ENCODE measurements at places on chromosomes 7 and 10.

DNA sequence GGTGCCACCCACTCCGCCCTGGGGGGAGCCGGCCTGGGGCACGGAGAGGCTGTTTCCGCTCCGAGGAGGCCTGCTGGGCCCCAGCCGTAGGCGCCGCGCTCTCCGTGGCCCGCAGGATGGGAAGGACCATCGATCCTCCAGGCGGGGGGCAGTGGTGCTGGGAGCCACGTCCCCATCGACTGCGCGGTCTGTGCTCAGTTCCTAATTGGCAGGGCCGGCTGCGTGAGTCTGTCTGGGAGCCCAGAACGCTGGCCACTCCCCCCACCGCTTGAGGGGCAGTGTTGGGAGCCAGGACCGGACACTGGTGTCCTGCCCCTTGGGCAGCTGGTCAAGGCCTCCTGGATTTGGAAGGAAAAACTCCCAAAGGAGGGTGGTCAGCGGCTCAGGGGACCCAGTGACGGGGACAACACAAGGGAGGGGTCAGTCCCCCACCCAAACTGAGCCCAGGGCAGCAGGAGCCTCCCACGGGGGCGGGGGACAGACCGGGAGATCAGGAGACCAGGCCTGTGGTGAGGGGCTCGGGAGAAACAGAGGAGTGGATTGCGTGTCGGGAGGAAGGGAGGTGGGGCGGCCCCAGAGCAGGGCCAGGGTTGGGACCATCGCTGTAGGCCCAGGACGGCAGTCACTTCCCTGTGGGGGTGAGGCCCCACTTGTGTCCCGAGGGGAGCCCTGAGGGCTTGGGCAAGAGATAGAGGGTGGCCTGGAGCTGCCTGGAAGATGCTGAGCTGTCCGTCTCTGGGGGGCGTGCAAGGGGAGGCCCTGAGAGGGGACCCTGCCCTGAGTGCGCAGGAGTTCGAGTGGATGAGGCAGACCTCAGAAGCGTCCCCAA lies 89.0 kb downstream of the UNCX start:
- no peak for DNase-seq

DNA sequence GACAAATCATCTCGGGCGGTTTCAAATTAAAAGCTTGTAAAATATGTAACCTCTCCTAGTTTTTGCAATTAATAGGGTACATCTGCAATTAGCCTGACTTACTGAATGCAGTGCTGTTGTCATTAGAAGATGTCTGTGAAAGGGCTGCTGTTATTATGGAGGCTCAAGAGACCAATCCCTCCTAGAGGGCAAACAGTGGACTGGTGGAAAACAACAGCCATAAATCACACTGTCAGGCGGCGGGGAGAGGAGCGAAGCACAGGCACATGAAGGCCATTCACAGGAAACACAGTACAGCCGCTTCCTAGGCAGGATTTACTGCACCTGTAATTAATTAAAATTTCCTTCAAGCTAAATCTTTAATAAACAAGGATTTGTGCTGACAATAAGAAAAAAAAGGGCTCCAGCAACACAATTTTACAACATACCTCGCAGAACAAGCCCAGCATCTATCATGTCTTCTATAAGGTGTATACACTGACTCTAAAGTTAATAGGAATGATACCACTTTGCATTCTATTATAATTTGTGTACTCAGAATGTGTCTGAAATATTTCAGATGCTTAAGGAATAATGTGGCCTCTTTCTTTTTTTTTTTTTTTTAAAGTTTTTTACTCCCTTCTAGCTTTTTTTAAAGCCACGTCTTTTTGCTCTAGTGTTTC lies 50.7 kb downstream of the ERCC6 start:
- DNase-seq, result no peak

DNA sequence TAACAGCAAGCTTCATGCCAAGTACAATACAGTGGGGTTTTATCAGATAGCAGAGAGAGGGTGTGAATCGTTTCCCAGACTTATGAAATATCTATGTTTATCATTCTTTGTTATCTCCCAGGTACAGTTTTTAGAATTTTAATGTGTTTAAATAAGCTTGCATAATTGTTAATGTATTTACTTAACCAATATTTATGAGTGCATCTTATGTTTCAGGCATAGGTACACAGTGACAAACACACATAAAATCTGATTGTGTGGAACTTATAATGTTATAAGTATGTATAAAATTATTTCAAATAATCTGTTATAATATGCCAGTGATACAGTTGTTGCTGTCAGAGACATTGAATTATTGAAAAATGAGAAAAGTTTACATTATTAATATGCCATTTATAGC lies 1011.4 kb upstream of the C7orf33 start:
- DNase-seq, result no peak

DNA sequence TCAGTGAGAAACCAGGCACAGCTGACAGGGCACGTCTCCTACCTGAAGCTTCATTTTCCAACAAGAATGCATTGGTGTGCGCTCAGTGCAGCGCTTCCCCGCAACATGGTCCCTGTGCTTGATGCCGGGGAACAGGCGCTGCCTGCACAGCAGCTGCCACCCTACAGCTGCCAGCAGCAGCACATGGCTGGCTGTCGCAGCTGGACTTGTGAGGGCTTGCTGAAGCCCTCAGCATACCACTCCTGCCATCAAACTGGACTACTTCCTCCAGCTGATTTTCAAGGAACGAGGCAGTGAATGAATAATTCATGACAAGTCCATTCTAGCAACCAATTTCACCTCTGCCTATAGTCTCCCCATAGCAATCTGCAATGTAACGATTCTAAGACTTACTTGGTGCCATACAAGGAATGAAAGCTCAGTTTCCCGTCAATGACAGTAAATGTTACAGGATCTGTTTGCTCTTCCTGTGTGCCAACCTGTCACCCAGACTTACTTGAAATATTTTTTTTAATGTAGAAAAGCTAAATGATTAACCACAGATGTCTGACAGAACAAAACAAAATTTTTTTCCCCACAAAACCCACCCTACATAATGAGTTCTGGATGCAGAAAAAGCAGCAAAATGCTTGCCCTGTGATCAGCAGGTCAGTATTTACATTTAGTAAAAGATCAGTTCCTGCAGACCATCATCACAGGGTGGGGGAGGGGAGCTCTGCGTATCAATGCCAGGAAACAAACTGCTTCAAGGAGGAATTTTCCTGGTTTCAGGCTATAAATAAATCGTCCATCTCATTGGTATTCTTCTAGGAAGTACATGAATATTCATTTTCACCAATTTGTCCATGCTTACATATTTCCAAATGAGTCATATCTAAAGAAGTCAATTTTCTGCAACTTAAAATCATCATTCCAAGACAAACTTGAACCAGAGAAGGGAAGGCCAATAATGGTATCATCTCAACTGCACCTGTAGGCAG lies 140.6 kb downstream of the ALOX5 start:
- peak; percentile 45 for DNase-seq

All from D341Med (cell line).